ENCODE measurements at places on chromosomes 16 and 17.

- no peak for DNase-seq
Measured at GRCh38 chr16:31268891-31269290, 9.1 kb downstream of the ITGAM start.

DNA sequence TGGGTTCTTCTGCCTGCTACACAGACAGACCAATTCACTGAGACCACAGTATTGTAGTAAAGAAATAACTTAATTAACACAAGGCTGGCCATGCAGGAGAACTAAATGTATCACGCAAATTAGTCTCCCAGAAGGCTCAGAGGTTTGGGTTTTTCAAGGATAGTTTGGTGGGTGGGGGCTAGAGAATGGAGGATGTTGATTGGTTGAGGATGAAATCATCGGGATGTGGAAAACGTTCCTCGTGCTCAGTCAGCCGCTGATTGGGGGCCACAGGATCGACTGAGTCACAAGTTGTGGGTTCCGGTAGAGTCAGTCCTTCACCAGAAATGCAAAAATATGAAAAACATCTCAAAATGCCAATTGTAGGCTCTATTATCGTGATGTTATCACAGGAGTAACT, 18.7 kb downstream of the RHOT1 start:
- DNase-seq = no peak

- DNase-seq = no peak
Measured at GRCh38 chr16:57426356-57426755, 20.8 kb downstream of the CIAPIN1 start.

GRCh38 chr16:20957153-20957552, 56.6 kb downstream of the LYRM1 start:
- DNase-seq = no peak

- DNase-seq = peak; percentile 57
Measured at GRCh38 chr17:28711723-28712031, at the start of gene PROCA1. Gene PROCA1, minus strand, starts transcription at chr17:28711888. Its CDS starts 228 bp downstream, at chr17:28711660.

GRCh38 chr16:54437921-54438320, 151.3 kb upstream of the IRX3 start:
- DNase-seq = no peak

Data from stimulated activated naive CD4-positive, alpha-beta T cell (primary cell).